ENCODE measurements at places on chromosomes 2 and 18.

- DNase-seq, result no peak
These were observed 16.4 kb upstream of the RPRD1A start for GRCh38 chr18:36083729-36084128.

GRCh38 chr2:133600266-133600928 is 32.1 kb upstream of the NCKAP5 start:
- no peak for DNase-seq

GRCh38 chr2:132621131-132621875 is 48.7 kb downstream of the LYPD1 start:
- no peak for DNase-seq

GRCh38 chr2:30664761-30665358 is 142.4 kb downstream of the CAPN13 start:
- DNase-seq, result peak; percentile 78

GRCh38 chr2:235264512-235264911 is 229.3 kb upstream of the AGAP1 start:
- no peak for DNase-seq

DNA sequence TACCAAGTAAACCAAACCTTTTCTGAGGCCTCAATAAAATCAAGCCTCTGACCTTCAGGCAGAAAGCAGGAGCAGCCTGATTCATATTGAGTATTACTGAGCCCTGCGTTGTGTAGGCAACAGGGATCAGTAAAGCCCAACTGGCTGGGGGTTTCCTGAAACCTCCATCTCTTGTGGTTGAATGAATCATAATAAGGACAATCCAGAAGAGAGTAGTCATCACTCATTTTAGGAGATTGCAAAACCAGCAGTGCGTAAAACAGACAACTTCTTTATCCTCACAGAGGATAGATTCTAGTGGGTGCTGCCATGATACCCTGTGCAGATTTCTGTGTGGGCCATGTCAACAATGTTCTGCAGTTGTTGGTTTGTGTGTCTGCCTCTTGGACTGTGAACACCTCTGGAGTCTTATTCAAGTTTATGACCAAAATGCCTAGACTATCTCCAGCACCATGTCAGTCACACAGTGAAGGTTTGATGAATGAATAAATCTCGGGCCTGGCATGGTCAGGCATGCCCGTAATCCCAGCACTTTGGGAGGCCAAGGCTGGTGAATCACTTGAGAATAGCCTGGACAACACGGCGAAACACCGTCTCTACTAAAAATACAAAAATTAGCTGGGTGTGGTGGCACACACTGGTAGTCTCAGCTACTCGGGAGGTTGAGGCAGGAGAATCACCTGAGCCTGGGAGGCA is 51.8 kb upstream of the RAB27B start:
- DNase-seq, result peak; percentile 97

DNA sequence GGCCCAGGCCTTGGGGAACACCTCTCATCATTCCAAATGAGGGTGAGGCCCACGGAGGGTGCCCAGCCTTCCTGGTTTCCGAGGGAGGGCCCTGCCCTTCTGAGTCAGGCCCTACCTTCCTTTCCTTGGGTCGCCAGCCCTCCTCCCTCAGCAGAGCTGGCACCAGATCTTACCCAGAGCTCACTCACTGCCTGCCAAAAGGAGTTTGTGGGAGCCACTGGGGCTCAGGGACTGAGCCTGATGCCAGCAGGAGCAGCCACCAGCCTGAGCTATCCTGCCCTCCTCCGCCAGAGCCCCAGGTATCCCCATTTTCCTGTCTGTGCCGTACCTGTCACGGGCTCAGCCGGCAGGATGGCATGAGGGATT is 64.1 kb downstream of the NRP2 start:
- no peak for DNase-seq

DNA sequence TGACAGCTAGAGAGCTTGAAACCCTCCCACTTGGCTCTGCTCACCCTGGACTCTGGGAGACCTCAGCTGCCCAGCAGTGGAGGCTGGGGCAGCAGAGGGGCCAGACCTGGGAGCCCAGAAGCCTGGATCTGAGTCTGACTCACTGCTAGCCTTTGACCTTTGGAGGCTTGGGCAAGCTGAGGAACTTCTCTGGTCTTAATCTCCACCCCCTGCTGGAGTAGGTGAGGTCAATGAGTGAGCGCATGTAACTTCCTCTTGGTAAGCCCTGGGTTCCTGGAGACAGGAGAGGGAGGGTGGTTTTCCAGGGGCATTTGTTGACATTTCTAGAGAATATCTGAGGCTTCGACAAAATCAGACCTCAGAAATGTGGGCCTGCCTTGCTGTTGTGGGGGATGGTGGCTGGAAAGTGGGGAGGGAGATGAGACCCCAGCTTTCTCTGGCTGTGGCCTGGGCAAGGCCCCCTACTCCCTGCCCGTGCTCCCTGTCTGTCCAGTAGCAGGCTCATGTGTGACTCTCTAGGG is 73.0 kb upstream of the YWHAQ start:
- peak; percentile 19 for DNase-seq

- DNase-seq, result no peak
These were observed 241.5 kb upstream of the GCFC2 start for GRCh38 chr2:75952173-75952572.

GRCh38 chr2:106816974-106817373 is 69.0 kb downstream of the ST6GAL2 start:
- DNase-seq, result no peak

- DNase-seq, result no peak
These were observed 637.8 kb upstream of the PKDCC start for GRCh38 chr2:41410011-41410410.

DNA sequence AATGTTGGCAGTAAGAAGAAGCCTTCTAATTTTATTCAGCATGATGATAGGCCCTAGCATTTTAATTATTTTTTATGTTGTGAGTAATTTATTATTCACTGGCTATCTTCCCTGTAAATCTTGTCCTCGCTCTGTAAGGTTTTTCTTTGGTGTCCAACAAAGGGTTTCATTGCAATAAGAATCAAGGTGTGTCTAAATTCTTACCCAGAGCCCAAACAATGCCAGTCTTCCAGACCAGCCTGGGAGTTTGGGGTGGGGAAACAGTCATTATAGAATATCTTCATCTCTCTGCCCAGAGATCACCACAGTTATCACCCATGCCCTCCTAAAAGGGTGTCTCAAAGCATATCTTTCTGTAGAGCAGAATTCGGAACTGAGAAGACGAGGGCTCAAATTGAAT is at the start of gene DSG4:
Gene DSG4, plus strand, starts transcription at position 301 of the 400 bp plus-strand sequence. CDS start 135 bp downstream, outside the sequence.
- no peak for DNase-seq

GRCh38 chr2:28273751-28274150 is 118.9 kb upstream of the FOSL2 start:
- DNase-seq, result no peak

DNA sequence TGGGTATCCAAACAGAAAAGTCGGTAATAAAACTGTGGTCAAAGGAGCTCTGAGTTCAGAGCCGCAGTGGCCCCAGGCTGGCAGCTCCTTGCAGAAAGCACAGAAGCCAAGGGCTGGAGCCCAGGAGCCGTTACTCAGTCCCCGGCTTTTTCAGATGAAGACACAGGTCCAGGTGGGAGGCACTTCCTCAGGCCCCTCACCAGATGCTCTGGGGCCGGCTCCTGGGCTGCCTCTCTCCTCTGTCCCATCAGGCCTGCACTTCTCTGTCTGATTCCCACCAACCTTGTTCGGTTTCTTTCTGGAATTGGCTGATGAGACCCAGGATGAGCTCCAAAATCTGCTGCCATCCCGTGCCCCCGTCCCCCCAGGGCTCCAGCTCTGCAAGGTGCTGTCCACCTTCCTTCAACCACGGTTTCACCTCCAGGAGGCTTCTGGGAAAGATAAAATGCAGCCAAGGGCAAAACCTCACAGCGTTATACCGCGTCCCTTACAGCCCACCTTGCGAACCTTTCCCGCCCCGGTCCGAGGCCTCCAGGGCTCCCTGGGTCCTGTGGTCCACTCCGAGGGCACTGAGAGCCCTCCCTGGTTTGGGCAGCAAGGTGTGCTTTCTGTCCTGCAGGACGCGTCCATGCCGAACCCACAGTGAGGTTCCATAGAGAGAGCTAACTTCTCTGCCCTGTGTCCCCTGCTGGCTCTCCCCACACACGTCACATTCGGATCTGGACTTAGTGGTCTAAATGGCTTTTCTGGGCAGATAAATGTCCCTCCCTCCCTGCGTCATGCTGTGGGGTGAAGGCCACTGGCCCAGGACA is 102.9 kb downstream of the TPO start:
- no peak for DNase-seq

- no peak for DNase-seq
These were observed 435 bp downstream of the IFT172 start for GRCh38 chr2:27489118-27489497.

DNA sequence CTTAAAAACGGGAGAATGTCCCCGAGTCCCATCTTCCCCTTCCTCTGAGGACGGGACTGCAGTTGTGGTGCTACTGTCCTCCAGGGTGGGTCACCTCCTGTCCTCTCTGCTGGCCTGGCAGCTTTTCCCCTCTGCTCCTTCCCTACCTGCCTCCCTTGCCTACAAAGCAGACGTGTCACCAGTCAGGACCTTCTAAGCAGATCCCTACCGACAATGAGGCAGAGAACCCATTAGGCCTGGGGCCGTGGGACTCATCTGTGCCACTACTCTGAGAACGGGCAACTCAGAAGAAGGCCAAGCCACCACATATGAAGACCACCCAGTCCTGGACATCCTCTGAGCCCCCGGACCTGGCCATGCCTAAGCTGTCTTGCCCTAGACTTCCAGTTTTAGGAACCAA is 103.0 kb upstream of the TEX51 start:
- DNase-seq, result no peak

DNA sequence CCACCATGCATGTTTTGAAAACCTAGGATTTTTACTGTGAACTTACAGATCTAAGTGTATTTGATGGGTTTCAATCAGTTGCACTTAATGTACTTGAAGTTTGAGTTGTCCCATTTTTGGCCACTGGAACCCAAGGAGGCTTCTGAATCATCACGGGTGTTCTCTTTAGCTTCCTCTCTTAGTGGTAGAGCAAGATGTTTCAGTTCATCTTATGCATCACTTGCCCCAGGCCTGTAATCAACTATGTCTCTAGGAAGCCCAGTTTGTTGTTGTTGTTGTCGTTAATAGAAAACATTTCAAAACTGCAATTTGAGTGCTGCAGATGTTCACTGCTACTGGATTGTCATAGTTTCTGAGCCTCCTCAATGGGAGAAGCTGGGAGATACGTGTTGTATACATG is 97.0 kb downstream of the FHOD3 start:
- DNase-seq, result no peak

GRCh38 chr2:61793389-61793836 is 60.4 kb downstream of the FAM161A start:
- no peak for DNase-seq

GRCh38 chr2:71101656-71102055 is 28.4 kb downstream of the MCEE start:
- DNase-seq, result peak; percentile 61

GRCh38 chr2:121648206-121649148 is 785 bp downstream of the CLASP1 start:
- DNase-seq, result no peak

GRCh38 chr2:128644718-128645256 is 326.1 kb upstream of the HS6ST1 start:
- no peak for DNase-seq

DNA sequence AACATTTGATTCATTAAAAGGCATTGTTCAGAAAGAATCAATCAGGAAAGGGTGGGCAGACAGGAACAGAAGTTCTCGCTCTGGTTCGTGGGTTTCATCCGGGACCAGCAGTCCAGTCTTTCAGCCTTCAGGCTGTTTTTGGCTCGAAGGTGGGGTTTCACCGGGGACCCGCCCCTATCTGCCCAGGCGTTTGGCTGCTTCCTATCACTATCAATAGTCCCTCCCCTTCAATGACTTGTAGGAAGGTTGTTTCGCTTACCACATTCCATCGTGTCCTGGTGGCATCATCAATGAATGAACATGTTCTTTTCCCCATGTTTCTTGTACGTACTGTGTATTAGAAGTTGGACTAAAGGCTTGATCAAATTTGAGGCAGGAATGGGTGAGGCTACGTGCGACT is 130.3 kb downstream of the NEDD4L start:
- no peak for DNase-seq

- no peak for DNase-seq
These were observed 10.8 kb downstream of the IL36B start for GRCh38 chr2:113041871-113042270.

GRCh38 chr2:158963071-158963470 is 5.4 kb upstream of the TANC1 start:
- no peak for DNase-seq

- no peak for DNase-seq
These were observed 24.3 kb downstream of the DSC2 start for GRCh38 chr18:31077878-31078277.

- no peak for DNase-seq
These were observed 46.7 kb upstream of the B3GNT7 start for GRCh38 chr2:231348704-231349373.

- peak; percentile 76 for DNase-seq
These were observed 30.2 kb downstream of the XDH start for GRCh38 chr2:31384351-31384750.

DNA sequence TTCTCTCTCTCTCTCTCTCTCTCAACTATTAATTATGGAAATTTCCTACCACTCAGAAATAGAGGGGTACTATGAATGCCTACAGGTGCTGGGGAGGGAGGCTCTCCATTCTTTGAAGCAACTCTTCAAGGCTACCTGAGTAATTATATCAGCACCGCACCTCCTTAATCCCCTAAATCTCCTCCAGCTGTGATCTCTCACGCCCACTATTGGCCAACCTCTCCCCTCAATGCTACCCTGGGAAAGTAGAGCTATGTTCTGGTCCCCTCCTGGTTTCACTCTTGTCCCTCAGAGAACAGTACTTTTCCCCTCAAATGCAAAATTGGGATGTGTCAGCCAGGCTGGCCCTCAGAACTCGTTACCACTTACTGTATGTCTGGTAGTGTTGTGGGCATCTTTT is 1.6 kb downstream of the MOCOS start:
- no peak for DNase-seq

DNA sequence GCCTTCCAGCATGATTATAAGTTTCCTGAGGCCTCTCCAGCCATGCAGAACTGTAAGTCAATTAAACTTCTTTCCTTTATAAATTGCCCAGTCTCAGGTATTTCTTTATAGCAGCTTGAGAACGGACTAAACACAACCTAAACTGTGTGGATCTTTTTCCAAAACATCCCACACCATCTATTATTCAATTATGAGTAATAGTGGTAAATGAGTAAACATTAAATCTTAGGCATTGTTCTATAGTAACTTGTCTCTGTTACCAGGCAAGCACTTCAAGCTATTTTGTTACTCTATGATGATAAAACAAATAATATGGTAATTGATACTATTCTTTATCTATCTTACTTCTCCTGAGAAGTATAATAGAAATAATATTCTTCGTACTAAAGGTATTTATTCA is 536.9 kb upstream of the CHAC2 start:
- DNase-seq, result no peak

Measured in AG04449 (cell line).